ENCODE measurements at places on chromosomes 6 and 20. TPM values are rescaled to one million over a fixed set of nuclear protein-coding genes. Genes with fewer than 3 reads are reported as not detected.

EYA2 gene
- 2.4 TPM for total RNA-seq

SIRPA gene
- total RNA-seq, result 20.8 TPM

MAPK14 gene
- 26.6 TPM for total RNA-seq

TMEM244 gene
- total RNA-seq, result not detected

HAO1 gene
- total RNA-seq, result not detected

DEFB132 gene
- not detected for total RNA-seq

ANKEF1 gene
- total RNA-seq, result 5.8 TPM

UBR2 gene
- total RNA-seq, result 6.9 TPM

Data from A549 treated with Hydrocortisone at 1 μM for 4 hours (cell line).